ENCODE measurements at places on chromosomes 12 and 14. TPM values are rescaled to one million over a fixed set of nuclear protein-coding genes. Genes with fewer than 3 reads are reported as not detected.

The OTOGL gene
- not detected for polyA plus RNA-seq

The DLST gene
- polyA plus RNA-seq = 102 TPM

The AICDA gene
- polyA plus RNA-seq = 0.05 TPM

The SERPINA12 gene
- polyA plus RNA-seq = not detected

The ANKS1B gene
- polyA plus RNA-seq = 0.80 TPM

The SERPINA3 gene
- 3.1 TPM for polyA plus RNA-seq

DNA sequence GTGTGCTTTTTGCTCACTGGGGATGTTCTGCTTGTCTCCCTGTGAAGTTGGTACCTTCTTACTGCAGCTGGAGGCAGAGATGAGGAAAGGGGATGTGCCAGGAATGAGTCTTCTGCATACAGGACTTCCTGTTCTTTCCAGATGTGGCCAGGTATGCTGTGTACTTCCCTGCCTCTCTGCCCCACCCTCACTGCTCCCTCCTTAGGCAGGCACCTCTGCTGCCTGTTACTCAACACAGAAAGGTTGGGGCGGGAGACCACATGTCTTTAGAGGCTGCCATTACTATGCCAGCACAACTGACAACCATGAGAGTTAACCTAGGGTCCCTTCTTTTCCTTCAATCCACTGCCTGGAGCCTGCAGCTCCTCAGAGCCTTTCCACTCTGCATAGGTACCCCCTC lies 2.0 kb upstream of the OAS3 start:
- no peak for DNase-seq

DNA sequence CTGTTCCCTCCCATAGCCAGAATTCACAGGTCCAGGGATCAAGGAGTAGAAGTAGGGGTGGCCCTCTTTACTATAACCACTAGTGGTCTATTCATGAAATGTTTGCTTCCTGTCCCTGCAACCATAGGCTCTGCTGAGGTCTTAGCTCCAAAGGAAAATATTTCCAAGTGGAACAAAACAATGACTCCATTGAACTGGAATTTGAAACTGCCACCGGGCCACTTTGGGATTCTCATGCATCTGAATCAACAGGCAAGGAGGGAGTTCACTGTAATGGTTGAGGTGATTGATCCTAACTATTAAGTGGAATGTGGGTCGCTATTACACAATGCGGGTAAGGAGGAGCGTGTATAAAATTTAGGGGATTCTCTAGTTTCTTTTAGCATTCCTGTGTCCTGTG lies 197.0 kb downstream of the ETNK1 start:
- DNase-seq = no peak

- no peak for DNase-seq
Measured at GRCh38 chr12:132477017-132477702, 12.8 kb upstream of the FBRSL1 start.

- no peak for DNase-seq
Measured at GRCh38 chr12:68998041-68998440, 65.1 kb upstream of the CPM start.

- DNase-seq = no peak
Measured at GRCh38 chr14:70897464-70897863, 9.8 kb upstream of the PCNX1 start.

DNA sequence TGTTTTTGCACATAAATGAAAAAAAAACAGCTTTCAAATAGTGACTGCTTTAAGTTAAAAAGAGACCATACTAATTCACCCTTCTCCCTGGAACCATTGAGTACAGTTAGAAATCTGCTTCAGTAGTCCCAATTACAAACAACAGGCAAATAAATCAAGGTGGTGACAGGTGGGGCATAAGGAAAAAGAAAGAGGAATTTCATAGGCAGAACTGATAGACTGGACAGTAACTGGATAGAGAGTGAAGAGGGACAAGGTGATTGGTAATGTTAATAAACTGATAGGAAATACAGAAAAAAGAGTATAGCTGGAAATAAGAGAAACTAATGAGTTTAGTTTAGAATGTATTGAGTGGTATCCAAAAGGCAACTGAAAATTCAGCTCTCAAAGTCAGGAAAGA lies 56.0 kb downstream of the SLC41A2 start:
- no peak for DNase-seq

DNA sequence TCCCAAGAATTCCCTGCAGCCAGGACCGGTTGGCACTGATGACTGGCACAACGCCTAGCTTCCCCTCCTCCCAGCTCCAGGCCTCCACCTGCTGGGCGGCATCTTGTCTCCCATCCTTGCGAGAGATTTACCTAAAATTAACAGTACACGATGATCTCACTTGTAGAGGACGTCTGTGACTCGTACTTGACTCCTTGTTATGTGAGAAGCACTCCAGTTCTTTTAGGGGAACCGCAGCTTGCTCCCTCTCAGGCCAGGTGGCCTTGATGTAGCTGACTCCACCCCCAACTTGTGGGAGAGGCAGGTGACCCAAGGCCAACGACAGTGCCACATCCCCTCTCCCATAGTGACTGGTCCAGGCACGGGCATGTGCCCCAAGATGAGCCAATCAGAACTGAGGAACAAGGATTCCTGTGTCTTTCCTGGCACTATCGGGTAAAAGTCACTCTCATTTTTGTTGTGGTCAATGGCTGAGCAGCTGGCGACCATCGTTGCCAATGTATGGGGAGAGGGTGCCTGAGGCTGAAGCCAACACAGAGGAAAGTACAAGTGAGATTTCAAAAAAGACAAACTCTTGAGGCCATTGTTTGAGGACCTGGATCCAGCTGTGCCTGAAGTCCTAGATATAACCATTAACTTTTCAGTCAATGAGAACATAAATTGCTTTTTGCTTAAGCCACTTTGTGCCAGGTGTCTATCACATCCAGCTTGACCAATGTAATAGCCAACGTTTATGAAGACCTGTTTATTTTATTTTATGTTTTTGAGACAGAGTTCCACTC lies 208.7 kb downstream of the RBM19 start:
- no peak for DNase-seq

DNA sequence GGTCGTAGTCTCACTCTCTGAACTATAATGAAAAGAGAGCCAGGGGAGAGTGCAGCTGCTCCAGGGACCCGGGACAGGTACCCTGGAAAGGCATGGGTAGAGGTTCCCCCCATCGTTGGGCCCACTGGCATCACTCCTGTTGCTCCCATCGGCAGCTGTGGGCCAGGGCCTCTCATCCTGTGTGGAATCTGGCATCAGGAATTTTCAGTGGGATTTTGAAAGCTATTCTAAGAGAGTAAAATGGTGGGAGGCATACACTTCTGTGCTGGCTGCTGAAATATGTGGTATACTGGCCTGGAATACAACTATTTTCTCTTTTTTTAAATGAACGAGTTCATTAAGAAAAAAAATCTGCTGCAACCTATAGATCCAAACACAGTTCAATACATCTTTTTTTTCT lies 38.1 kb downstream of the EML1 start:
- DNase-seq = no peak

- DNase-seq = no peak
Measured at GRCh38 chr12:5227708-5228373, 184.2 kb downstream of the KCNA5 start.

GRCh38 chr12:44307506-44308168 lies 471.8 kb downstream of the TMEM117 start:
- DNase-seq = no peak

DNA sequence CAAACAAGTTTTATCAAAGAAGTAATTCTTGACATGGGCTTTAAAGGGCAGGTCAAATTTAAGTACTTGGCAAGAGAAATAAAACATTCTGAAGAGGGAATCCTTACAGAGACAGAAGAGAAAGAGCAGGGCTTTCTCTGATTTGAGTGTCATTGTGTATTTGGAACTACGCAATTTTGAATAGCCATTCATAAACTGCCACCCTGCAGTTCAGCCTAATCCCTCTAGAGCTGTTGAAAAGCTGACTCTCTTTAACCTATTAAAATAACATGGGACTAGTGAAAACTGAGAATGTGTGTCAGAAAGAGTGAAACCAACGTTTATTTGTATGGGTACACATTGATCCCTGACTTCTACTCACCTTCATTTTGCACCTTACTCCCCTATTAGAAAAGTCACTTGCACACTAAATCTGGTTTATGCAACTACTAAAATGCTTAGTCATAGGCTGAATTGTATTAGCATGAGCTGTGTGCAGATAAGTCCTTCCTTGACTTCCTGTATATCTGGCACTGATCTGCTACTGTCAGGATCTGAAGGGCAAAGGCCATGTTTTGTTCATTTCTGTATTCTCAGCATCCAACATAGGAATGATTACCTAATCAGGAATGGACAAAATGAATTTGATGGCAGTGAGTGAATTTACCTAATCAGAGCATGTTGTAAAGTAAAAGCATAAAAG lies 458.9 kb downstream of the NOVA1 start:
- no peak for DNase-seq

DNA sequence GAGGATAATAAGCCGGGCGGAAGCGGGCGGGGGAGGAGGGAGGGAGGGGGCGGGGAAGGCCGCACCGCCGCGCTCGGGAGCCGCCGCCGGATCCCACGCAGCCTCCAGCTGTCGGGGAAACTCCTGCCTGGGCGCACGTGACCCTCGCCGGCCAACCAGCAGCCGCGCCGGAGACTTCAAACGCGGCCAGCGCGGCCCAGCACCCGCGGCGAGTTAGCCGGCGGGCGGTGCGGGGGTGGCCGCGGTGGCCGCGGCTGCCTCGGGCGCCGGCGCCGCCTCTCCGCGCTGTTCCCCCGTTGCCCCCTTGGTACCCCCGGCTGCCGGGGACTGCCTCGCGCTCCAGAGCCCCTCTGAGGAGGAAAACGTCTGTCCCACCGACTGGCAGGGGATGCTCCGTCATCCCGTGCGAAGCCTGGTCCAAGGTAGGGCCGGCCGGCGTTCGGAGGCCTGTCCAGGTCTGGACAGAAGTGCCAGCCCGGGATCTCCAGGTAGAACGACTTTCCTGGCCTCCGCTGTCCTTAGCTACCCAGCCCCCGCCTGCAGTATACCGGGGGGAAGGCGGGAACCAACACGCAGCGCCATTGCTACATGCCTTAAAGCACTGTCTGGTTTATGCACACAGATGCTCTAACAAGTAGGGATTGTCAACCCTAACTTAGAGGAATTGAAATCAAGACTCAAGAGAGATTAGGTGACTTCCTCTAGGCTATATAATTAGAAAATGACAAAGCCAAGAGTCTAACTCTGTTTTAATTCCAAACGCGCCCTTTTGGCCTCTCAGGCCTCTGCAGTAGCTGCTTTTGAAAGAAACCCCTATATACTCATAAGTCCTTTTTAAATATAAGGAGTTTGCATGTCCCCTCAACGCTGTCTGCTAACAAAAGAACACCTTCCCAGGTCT lies at the start of gene YAF2:
Gene YAF2 (minus strand): TSS at position 9 of the 901 bp plus-strand sequence. CDS start 68 bp downstream, outside the sequence.
- DNase-seq = peak; percentile 92

DNA sequence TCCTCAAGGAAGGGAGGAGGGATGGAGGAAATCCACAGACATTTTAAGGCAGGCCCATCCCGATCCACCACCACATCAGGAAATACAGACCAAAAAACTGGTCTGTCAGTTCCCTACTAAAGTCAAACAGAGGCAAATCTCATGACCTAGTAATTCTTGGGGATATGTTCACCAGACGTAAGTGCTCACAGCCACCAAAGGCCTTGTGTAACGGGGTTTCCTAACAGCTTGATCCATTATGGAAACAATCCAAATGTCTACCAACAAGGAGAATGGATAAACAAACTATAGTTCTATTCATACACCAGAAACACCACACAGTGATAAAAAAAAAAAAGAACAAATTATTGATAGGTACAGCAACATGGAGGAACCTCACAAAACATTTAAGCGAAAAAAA lies 72.9 kb downstream of the PRKAB1 start:
- DNase-seq = no peak

DNA sequence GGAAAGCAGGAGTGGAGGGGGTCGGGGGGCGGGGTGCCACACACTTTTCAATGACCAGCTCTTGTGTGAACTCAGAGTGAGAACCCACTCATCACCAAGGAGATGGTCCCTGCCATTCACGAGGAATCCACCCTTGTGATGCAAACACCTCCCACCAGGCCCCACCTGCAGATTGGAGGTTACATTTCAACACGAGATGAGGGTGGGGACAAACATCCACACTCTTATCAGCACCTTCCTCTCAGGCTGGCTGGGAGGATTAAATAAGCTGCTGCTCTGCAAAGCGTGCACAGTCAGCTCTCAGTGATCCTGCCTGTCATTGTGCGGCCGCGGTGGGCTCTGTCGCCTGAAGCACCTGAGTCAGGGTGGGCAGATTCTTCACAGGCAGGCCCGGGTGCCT lies 39.7 kb downstream of the AACS start:
- no peak for DNase-seq

DNA sequence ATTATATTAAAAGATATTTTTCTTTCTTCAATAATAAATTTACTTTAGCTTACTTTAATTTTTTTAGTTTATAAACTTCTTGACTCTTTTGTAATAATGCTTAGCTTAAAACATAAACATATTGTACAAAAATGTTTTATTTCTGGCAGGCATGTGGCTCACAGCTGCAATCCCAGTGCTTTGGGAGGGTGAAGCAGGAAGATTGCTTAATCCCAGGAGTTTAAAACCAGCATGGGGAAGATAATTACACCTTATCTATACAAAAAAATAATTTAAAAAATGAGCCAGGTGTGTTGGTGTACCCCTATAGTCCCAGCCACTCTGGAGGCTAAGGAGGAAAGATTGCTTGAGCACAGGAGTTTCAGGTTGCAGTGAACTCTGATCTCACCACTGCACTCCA lies 120.7 kb downstream of the GPHN start:
- no peak for DNase-seq

DNA sequence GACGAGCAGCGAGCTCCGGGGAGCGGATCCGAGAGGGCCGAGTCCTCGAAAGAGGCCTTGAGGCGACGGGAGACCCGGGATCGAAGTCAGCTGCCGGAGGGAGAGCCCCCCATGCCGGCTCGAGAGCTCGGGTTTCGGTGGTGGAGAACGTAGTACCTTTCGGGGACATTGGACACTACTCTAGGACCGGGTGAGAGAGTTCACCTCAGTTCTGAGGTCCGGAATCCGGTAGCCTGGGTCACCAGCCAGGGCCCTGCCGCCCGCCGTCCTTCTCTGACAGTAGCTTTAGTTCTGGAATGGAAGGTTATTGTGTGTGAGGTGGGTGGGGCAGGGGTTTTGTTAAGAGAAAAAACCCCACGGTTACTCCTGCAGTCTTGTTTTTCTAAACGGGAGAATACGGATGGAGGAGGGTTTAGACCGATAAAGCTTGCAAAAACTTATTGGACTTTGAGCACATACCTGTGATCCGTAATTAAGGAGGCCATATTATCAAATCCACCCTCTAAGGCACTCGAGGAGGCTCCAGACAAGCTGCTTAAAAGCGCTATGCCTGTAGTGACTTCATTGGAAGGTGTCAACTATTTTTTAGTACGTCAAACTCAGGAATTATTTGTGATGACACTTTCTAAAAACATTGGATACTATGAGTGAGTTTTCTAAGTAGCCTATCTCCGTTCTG lies 765 bp downstream of the SCYL2 start:
- no peak for DNase-seq

DNA sequence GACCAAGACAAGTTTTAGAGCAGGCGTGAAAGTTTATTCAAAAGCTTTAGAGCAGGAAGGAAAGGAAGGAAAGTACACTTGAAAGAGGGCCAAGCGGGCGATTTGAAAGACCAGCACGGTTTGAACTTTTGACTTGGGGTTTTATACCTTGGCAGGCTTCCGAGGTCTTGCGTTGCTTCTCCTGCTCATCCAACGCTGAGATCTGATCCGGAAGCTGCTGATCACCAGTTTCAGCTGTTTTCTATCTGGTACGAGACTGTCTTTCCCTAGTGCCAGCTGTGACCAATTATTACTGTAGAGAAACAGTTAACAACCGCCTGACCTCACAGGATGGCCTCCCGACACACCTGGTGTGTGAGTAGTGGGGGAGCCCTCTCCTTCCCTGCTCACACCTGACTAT lies 20.6 kb upstream of the SNRPF start:
- peak; percentile 90 for DNase-seq

- no peak for DNase-seq
Measured at GRCh38 chr14:53793790-53794505, 162.7 kb downstream of the BMP4 start.

Data from A549 (cell line).